ENCODE measurements at places on chromosomes 16 and 17.

GRCh38 chr16:27847030-27847550 lies 216.4 kb downstream of the GSG1L start:
- DNase-seq, result no peak

GRCh38 chr16:19916064-19916463 lies 31.4 kb upstream of the GPRC5B start:
- no peak for DNase-seq

GRCh38 chr17:40025991-40026815 lies 11.0 kb downstream of the CSF3 start:
- no peak for DNase-seq

- no peak for DNase-seq
Measured at GRCh38 chr16:27700304-27700995, 150.5 kb downstream of the KATNIP start.

DNA sequence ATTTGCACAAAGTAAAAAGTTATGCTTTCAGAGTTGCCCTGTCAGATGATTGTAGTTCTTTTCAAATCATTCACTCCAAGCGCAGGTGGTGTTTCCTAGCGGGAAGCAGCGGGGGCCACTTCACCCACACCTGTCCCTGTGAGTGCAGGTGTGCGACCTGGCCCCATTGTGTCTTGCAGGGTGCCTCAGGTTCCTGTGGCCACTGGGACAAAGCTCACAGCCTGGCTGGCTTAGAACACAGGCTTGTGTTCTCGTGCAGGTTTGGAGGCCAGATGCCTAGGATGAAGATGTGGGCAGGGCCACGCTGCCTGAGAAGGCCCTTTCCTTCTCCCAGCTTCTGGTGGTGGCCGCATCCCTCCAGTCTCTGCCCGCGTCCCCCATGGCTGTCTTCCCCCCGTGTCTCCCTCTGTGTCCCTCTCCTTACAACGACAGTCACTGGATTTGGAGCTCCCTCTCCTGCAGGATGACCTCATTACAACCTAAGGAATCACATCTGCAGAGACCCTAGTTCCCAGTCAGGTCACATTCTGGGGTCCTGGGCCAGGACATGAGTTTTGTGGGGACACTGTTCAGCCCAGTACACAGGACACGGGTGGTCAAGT lies 90.5 kb downstream of the NPIPB11 start:
- DNase-seq, result no peak

- no peak for DNase-seq
Measured at GRCh38 chr16:30603945-30604315, 6.3 kb downstream of the ZNF689 start.

DNA sequence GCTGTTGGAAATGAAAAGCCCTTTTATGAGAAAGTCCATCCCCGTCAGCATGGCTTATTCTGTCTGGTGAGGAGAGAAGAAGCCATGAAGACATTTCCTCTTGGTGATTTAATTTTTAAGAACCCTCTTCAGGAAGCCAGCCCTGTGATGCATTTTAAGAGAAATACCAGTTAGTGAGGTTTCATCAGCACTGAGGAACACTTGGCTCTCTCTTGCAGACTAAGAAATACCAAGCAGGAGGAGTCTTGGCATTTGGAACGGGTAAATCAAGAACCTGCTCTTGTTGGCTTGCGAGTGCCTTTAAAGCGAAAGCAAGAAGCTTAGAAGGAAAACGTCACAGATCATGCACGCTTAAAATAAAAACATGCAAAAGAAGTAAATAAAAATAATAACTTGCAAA lies 17.5 kb downstream of the RAB11FIP3 start:
- no peak for DNase-seq

- no peak for DNase-seq
Measured at GRCh38 chr17:69948406-69948805, 126.6 kb upstream of the KCNJ16 start.

DNA sequence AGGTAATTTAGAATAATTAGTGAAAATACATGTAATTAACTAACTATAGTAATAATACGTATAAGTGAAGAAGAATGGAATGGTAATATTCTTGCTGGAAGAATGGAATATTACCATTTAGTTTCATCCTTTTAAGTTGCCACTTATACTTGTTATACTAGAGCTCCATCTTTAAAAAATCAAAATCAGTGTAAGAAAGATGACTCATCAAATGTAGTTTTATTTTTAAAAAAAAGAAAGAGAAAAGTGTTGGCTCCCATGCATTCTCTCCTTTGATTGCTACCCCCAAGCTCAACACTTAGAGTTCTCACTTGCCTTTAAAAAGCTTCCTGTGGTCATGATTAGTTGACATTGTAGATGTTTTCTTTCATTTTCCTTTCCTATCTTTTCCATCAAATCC lies 82.4 kb upstream of the KIF2B start:
- no peak for DNase-seq

- no peak for DNase-seq
Measured at GRCh38 chr16:56966093-56966475, 4.3 kb downstream of the CETP start.

- no peak for DNase-seq
Measured at GRCh38 chr17:56633681-56634080, 40.2 kb downstream of the NOG start.

- no peak for DNase-seq
Measured at GRCh38 chr16:2783581-2784357, 3.6 kb downstream of the PRSS33 start.

- peak; percentile 54 for DNase-seq
Measured at GRCh38 chr16:67939507-67940445, 3.1 kb upstream of the PSMB10 start.

DNA sequence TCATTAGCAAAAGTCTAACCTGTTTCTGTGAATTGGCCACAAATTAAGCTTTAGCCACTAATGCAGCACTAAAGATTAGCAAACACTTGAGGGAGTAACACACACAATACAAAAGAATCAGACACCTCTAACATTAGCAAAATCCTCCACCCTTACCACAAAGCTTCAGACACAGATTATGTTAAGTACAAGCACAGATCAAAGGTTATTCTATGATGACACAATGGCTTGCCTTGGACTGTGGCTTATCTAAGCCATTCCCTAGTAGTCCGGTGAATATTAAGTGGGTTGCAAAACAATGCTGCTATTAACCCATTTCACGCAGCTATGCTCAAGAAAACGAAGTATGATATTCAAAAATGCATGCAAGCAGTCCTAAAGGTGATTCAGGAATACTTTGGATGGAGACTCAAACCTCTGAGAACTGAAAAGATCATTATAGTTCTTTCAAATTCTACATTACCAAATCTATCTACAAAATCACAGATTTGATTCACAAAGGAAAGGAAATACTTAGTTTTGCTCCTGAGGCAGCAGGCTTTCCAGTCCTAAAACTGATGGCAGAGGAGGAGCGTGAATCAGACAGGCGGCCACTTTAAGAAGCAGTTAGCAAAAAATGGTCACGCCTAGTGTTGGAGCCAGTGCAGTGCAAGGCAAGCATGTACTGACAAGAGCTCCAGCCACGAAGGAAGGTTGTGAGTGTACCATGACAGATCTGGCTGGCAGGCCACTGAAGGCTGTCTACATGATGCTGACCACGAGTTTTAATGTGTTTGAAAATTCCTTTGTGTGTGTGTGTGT lies 67.2 kb downstream of the PARN start:
- DNase-seq, result no peak

GRCh38 chr17:76982408-76983074 lies 114.3 kb downstream of the MGAT5B start:
- no peak for DNase-seq

DNA sequence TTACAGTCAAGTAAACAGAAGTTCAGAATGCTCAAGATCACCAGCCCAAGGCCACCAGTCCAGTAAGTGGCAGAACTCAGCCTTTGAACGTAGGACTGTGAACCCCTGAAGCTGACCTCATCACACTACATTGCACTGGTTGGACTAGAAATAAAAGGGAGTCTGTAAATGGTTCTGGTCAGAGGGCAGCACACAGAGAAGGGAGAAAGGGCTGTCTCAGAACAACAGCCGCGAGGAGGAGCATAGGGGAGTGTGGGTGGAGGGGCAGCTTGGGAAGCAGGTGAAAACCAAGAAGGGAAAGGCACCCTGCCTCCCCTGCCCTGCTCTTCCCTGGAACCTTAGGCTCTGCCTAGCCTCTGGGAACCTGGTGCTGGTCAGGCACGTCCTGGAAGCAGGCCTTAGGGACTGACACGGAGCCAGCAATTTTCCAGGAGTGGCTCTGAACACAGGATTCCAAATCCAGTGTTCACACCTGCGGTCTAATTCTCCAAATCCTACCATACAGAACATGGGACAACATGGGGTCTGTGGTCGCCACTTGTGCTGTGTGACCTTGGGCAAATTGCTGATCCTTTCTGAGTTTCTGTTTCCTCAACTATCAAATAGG lies 7.0 kb downstream of the PDILT start:
- DNase-seq, result no peak

DNA sequence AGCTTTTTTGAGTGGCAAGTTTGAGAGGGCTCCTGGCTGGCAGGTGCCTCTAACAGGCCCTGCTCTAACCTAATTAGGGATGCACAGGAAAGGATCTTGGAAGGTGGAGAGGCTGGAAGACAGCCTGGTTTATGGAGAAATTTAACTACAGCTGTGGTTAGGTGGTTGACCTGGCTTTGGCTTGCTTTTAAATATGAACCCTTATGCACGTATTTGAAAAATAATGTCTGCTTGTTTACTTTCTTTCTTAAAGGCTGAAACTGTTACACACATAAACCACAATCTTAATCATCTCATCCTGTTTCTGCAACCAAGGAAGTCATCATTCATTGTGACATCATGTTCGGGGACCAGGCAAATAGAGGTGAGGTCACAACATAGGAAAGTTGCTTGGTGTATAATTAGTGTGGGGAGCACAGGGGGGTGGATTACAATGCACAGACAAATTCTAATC lies 23.1 kb upstream of the DHRS13 start:
- DNase-seq, result no peak

DNA sequence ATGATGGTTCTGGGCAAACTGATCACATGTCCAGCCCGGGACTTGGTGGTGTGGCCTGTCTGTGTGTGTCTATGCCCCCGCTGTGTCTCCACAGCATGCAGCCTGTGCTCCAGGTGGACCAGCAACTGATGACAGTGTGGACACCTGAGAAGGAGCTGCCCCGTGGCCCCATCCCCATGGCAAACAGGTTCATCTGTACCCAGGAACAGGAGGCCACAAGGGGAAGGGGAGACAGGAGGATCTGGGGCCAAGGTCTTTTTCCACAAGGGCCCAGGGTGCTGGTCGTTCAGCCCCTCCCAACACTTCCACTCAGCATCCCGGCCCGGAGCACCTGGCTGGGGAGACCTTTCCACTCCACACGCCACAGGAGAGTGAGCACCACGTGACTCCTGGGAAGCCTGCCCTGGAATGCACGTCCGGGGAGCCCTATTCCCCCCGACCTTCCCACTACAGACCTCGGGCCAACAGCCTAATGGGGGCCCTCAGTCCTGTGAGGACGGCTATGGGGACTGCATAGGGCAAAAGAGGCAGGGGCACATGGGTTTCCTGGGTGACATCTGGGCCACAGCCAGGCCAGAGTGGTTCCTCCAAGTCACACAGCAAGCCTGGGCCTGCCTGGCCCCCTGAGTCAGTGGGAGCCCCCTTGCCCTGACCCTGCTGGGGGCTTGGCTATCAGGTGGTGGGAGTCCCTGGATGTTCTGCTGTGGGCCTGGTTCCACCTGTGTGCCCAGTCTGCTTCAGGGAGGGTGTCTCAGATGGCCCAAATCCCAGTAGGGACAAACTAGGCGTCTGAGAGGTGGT lies 20.8 kb upstream of the NXPH3 start:
- DNase-seq, result no peak

GRCh38 chr16:73011926-73012325 lies 36.0 kb downstream of the ZFHX3 start:
- no peak for DNase-seq

DNA sequence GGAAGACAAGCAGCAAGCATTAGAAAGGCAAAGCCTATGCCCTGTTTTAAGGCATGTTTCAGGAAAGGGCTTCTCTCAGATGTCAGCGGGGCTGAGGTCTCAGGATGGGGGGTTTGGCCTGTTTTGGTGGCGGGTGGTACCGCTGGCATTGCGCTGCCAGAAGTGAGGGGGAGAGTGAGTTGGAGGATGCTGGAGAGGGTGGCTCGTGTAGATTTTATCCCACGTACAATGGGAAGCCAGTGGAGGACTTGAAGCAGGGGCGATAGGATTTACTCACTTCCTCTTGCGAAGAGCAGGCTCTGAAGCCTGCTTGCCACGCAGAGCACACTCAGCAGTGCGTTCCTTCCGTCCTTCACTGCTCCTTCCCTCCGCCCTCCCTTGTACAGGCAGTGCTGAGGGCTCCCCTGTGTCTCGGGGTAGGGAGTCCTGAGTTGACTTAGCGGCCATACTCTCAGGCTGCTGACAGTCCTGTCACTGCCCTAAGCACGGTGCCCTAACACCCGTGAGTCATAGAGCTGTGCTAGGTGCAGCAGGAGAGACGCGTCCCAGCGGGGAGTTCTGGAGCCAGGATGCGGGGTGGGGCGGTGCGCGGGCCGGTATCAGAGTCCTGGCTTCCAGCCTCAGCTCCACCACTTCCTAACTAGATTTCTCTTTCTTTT lies 113.1 kb downstream of the SNX29 start:
- no peak for DNase-seq

- peak; percentile 91 for DNase-seq
Measured at GRCh38 chr17:30336369-30337171, 2.7 kb upstream of the TMIGD1 start.

DNA sequence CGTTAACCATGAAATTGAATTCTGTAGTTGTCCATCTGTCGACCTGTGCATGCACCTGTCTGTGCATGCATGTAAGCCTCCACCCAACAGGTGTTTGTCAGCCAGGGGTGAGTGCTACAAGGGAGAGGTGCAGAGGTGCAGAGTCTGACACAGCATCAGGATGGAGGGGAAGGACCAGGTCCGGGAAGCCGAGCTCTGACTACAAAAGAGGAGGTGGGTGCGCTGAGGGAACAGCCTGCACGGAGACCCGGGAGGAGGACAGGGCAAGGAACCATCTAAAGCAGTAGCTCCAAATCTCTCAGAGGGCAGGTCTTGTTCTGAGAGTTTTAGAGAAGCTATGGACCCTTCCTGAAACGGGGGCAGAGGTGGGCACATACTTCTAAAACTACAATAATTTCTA lies 54.1 kb downstream of the B9D1 start:
- DNase-seq, result no peak

DNA sequence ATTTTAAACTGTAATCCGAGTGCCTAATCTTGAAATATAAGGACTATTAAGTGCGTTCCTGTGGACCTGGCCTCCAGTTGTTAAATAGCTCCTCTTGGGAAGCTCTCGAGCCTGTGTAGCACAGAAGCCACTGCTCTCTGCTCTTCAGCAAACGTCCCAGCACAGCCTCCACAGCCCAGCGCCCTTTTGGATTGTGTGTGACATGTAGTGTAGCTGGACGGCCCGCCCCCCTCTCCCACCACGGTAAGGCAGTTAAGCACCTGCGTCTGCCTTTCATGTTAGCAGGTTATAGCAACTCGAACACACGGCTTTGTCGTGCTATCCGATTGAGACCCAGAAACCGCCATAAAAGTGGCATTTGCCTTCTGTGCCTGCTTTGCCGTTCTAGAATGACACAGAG lies 79.2 kb upstream of the CHMP6 start:
- no peak for DNase-seq

GRCh38 chr17:33469911-33470310 lies 176.8 kb upstream of the ASIC2 start:
- no peak for DNase-seq

- peak; percentile 82 for DNase-seq
Measured at GRCh38 chr16:84950906-84951305, 60.4 kb downstream of the ZDHHC7 start.
